ENCODE measurements at places on chromosomes 7 and 10.

DNA sequence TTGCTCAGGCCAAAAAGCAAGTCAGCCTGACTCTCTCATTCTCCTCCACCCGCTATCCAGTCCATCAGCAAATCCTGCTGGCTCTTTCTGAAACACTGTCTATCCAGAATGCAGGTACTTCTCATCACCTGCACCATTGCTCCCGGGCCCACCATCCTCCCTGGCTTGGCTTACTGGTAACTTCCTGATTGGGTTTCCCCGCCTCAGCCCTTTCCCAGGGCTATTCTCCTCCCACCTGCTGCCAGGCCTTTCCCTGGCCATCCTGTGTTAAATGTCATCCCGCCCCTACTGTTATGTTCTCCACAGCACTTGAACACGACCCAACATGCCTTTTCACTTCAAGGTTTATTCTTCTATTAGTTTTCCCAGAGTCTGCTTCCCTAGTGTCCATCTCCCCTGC is 124.0 kb downstream of the CNNM2 start:
- DNase-seq: no peak

DNA sequence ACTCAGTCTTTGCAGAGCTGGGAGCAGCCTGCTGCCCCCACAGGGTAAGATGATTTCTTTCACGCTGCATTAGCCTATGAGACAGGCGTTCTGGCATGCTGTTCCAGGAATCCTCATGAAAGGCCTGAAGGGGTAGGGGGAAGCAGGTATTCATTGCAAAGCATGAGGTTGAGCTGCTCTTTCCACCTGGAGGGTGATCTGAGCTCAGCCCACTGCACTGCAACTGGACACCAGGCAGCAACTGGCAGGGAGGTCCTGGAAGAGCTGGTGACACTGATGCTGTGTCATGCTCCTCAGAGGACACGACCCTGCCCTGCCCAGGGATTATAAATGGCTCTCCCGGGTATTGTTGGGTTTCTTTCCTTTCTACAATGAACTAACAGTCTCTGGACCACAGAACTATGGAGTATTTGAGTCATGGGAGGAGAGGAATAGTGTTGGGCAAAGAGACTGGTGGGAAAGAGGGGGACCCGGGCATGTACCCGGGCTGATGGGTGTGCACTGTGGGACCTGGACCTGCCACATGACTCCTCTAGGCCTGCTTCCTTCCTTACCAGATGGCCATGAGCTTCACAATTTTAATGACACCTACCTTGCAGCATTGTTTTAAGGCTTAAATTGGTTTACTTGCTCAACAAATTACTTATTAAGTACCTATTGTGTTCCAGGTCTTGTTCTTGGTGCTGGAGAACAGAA is 24.3 kb downstream of the SLC25A28 start:
- no peak for DNase-seq

DNA sequence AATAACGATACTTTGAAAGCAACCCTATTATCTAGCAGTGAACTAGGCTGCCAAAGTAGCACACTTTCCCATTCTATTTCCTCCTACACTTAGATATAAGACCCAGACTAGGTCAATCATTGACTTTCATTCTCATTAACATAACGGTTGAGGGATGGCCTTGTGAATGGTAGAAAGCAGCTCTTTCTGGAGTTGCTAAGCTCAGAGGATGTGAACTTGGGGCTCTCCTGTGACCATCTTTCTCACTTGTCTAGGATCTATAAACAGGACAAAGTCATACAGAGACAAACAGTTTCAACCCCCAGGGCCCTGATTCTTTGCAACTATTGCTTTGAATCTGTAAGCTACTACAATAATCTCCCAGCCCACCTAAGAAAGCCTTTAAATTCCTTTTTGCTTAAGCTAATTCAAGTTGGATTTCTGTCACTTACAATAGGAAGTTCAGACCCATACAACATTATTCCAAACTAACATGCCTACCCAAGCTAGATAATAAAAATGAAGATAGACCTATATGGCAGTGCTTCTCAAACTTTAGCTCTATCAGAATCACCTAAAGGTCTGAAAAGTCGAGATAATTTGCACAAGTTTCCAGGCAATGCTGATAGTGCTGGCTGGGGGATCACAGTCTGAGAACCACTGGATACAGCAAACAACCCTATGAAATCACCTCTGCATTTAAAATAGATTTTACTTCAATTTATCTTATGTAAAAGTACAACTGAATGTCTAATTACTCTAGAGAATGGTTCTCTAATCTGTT is 16.7 kb downstream of the P4HA1 start:
- no peak for DNase-seq

- no peak for DNase-seq
These were observed 22.9 kb downstream of the PARP12 start for GRCh38 chr7:140039896-140040295.

- no peak for DNase-seq
These were observed 105.7 kb upstream of the SEC61G start for GRCh38 chr7:54864663-54865062.

GRCh38 chr7:94276795-94277194 is 117.9 kb upstream of the COL1A2 start:
- no peak for DNase-seq

DNA sequence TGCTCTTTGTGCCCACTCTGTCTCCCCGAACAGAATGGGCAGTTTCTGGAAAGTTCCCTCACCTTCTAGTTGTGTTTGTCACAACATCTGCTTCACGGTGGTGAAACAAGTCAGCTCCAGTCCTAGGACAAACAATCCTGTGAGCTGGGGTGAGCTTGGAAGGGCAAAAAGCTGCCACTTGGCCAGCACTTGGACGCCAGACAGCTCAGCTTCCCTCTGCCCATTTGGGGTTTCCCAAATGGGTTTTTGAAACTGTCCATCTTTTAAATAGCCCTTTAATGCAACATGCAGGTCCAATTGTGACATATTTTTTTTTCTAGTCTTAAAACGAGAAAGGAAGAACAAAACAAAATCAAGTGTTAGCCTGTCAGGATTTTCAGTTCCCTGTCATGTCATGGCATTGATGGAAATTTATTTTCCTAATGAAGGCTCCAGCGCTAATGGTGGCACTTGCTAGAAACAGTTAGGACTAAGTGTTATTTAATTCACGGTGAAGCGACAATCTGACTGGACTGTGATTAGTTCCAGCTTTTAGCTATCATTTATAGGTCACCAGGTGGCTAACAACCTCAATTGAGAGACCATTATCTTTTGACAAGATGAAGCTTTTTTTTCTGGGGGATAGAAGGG is 181.7 kb downstream of the MYOF start:
- DNase-seq: no peak

GRCh38 chr10:91088300-91089140 is 131.9 kb upstream of the PCGF5 start:
- no peak for DNase-seq
